ENCODE measurements at places on chromosomes 12 and 14. TPM values are rescaled to one million over a fixed set of nuclear protein-coding genes. Genes with fewer than 3 reads are reported as not detected.

Gene RNFT2
- 4.2 TPM for polyA plus RNA-seq

Gene LIN7A
- 14.3 TPM for polyA plus RNA-seq

Gene SUDS3
- 51.1 TPM for polyA plus RNA-seq

Gene KCNH3
- polyA plus RNA-seq = 1.4 TPM

Gene COL2A1
- polyA plus RNA-seq = 71.0 TPM

Gene OR4E2
- not detected for polyA plus RNA-seq

Gene TAS2R20
- polyA plus RNA-seq = 2.3 TPM

Gene FGD6
- 17.5 TPM for polyA plus RNA-seq

Gene TAS2R19
- polyA plus RNA-seq = 2.8 TPM

Gene SLC25A47
- not detected for polyA plus RNA-seq

Gene PRIMA1
- 0.26 TPM for polyA plus RNA-seq

Gene P2RX2
- polyA plus RNA-seq = 4.3 TPM

GRCh38 chr14:96090441-96091148, 51.4 kb downstream of the C14orf132 start:
- DNase-seq = peak; percentile 84

DNA sequence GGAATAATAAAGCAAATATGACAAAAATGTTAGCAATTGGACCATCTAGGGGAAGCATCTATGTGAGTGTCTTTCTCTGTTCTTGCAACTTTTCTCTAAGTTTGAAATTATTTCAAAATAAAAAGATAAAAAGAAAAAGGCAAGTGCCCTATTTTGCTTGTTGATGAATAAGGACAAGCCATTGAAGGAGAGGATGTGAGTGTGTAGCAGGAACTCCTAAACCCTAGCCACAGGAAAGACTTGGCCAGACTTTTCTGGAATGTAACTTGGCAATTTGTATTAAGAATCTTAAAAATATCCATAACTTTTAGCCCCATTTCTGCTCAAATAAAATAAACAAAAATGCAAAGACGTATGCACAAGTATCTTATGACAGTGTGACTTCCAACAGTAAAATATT, 279.4 kb downstream of the CACNA1C start:
- DNase-seq = no peak

GRCh38 chr12:96878704-96879103, 28.4 kb upstream of the NEDD1 start:
- DNase-seq = no peak

GRCh38 chr12:42686514-42687172, 97.1 kb upstream of the PRICKLE1 start:
- DNase-seq = no peak

DNA sequence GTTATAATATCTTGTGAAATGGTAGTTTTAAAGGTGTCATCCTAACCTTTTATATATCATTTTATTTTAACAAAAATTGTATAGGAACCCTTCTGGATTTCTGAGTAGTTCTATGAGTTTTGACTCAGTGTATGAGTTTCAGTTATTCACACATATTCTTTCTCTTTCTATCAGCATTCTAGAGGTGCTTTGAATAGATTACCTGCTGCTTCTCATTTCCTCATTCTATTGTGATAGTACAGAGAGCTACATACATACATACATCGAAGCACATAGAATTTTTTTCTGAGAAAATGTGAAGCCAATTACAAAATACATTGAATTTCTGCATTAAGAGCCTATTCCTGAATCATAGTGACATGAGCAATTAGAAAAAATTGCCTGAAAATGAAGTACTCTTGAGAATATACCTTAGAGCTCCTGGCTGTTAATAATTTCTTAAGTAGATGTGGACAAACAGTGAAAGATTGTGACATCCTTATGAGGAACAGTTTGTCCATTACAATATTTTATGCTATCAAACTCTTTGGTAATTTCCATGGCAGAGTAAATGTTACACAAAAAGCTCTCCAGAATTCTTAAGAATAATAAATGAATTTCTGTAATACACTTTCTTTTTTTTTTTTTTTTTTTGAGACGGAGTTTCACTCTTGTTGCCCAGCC, 556.6 kb downstream of the TRHDE start:
- no peak for DNase-seq

DNA sequence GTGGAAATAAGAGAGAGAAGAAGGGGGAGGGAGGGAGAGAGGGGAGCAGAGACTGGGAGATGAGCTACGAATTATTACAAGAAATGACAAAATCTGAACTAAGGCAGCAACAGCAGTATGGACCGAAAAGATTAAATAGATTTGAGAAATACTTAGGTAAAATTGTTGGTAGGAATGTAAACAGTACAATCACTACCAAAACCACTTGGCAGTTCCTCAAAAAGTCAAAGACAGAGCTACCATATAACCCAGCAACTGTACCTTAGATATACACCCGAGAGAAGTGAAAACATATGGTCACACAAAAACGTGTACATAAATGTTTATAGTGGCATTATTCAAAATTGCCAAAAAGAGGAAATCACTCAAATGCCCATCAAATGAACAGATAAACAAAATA, 14.1 kb downstream of the KRAS start:
- no peak for DNase-seq

- DNase-seq = no peak
Observed at GRCh38 chr14:95485222-95485819, 31.1 kb downstream of the SYNE3 start.

DNA sequence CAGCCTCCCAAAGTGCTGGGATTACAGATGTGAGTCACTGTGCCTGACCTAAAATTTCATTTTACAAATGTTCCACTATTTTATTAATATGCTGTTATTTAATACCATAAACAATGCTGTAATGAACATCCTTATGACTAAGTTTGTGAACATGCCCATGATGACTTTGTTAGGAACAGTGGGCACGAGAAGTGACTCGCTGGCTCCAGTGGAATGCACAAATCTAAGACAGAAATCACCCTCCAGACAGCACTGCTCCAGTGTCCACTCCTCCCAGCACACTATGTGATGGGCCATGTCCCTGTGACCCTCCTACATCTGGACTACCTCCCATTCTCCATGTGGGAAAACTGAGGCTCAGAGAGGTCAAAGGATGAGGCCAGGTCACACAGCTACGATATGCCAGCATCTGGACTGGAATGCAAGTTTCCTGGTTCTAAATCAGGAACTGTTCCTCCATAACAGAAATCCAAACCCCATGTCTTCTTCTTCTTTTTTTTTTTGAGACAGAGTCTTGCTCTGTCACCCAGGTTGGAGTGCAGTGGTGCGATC, 57.9 kb downstream of the GPR68 start:
- no peak for DNase-seq

GRCh38 chr14:39472078-39472477, 39.8 kb upstream of the FBXO33 start:
- no peak for DNase-seq

- no peak for DNase-seq
Observed at GRCh38 chr12:63802012-63802608, 22.4 kb downstream of the RXYLT1 start.

DNA sequence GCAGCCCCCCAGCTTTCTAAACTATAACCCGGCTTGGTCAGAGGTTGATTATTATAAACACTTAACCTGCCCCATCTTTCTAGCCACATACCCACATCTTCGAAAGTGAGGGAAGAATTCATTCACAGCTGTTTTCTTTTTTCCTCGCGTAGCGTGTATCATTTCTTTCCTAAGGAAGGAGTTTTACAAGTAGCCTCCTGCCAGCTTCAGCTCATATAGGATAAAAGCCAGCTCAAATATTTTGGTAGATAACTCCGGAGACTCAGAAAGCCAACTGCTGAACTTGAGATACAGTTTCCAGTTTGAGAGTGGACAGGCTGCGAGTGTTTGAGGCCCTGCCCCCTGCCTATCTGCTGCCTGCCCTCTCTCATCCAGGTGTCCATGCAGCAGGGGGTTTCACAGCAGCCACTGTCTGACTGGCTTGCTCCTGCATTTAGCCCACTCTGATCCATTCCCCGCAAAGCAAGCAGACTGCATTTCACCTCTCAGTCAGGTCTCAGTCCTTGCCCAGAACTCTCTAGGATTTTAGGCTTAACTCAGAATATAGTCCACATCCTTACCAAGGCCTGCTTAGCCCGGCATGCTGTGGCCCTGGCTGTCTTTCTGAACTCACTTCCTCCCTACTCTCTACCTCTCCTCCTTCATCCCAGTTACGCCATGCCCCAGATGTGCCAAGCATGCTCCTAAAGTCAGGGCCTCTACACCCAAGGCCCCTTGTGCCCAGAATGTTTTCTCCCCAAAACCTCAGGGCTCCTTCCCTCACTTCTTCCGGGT, 46.9 kb downstream of the EVL start:
- peak; percentile 36 for DNase-seq

- DNase-seq = peak; percentile 3
Observed at GRCh38 chr12:113274848-113275247, 53.6 kb downstream of the TPCN1 start.

DNA sequence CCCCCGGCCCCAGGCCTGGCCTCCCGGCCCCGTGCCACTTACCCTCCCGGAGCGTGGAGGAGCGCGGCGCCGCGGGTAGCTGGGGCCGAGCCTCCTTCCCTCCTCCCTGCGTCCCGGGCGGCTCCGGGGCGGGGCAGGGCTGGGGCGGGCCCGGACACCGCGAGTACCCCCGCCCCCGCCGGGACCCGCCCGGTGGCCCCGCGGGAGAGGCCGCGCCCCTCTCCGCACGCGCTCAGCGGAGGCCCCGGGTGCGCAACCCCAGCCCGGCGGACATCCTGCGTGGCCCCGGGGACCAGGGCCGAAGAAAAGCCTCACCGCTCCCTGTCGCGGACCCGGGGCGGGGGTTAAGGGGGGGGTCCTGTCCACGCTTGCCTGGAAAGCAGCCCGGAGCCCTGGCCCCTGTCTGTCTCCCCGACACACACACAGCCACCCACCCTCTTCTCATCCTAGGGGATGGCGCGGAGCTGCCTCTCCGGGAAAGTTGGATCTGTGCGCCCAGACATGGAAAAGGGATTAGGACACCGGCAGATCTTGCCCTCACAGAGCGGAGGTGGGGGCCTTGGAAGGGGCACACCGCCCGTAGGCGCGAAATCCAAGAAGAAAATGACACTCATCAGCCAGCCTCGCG, at the start of gene SYNE3:
SYNE3 (minus strand) TSS at position 97 of the 628 bp plus-strand sequence. CDS start 40,829 bp downstream, outside the sequence.
- peak; percentile 96 for DNase-seq

DNA sequence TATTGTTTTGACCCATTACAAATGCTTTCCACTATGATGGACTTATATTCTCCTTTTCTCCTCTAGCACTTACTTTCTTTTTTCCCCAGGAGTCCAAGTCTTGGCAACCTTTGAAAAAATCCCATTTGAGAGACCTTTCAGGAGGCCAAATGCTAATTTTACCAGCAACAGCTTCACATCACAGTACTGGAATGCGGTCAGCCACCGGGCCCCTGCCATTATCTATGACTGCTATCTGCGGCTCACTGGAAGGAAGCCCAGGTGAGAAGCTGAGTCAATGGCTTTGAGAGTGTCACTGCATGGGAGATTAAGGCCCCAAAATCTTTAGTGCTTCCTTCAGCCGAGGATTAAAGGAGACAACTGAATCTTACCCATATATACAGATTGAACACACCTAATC, 64.2 kb downstream of the ERGIC2 start:
- no peak for DNase-seq

DNA sequence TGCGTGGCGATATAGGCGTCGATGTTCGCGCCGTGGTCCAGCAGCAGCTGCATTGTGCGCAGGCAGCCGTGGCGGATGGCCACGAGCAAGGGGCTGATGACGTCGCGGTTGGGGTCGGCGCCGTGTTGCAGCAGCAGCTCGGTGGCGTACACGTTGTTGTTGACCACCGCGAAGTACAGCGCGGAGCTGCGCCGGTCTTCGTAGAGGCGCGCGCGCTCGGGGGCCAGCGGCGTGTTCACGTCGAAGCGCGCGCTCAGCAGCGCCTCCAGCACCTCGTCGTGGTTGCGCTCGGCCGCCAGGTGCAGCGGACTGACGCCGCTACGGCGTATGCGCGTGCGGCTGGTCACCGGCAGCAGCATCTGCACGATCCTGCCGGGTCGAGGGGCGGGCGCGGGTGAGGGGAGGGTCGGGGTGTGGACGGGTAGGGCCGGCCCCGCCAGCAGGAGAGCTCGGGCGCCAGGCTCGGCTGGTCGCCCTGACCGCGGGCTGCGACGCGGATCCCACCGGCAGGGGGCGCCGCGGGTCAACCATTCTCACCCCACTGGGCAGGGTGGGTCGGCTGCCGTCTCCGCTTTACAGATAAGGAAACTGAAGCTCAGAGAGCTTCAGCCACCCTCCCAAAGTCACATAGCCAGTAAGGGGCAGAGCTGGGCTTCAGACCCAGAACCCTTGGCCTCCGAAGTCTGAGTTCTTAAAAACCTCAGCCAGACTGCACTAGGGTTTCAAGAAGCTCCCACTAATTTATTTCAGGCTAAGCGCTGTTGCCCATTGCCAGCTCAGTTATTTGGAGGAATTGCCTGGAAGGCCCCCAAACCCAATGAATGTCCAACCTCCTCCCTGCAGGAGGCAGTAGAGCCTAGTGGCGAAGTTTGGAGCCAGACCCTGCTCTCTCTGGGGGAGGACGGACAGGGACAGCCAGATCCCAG, 12.4 kb downstream of the FAM181A start:
- peak; percentile 62 for DNase-seq

- peak; percentile 65 for DNase-seq
Observed at GRCh38 chr12:58703866-58704265, 216.4 kb downstream of the LRIG3 start.

GRCh38 chr12:123599721-123600120, 2.2 kb upstream of the DDX55 start:
- DNase-seq = no peak

GRCh38 chr12:25741917-25742316, 188.8 kb upstream of the LMNTD1 start:
- no peak for DNase-seq

- DNase-seq = no peak
Observed at GRCh38 chr12:57390174-57390573, 40.7 kb downstream of the R3HDM2 start.

GRCh38 chr12:109109746-109110350, 6.5 kb upstream of the ACACB start:
- DNase-seq = no peak

GRCh38 chr12:8123124-8123912, at the start of gene CLEC4A:
Gene CLEC4A (plus strand): TSS chr12:8123617. CDS start chr12:8123879, 262 bp downstream.
- no peak for DNase-seq

GRCh38 chr14:80607430-80608190, 333.9 kb downstream of the CEP128 start:
- DNase-seq = no peak

DNA sequence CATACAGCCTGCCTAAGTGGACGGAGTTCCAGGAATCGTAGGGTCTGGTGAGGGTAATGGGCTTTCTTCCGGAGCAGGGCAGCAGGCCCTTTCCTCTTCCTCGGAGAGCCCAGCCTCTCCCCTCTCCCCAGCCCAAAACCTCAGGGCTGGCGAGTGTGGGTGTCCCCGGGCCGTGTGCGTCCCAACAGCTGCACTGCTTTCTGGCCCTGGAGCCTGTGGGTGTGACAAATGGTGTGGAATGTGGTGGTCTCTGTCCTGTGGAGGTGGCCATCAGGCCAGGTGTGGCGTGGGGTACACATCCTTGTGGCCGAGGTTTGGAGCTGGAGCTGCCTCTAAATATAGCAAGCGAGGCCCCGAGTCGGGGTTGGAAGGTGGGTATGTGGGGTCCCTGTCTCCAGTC, 8.5 kb downstream of the ORAI1 start:
- no peak for DNase-seq

DNA sequence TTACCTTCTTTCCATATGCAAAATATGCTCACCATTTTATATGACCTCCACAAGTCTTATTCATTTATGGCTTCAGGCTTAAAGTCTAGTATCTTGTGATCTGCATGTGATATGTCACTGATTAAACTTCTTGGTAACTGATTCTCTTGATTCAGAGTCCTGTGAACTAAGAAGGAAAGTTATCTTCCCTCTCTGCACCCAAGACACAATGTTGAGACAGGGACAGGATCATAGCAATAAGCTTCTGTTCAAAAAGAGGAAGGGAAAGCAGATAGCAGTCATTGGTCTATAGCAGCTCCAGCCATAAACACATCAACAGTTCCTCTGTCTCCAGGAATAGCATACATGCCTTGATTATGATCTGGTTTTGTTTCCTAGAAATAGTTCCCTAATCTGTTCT, 103.1 kb downstream of the UNC79 start:
- no peak for DNase-seq
